ENCODE measurements at places on chromosomes 1 and 21.

GRCh38 chr1:25534410-25534788, 9.0 kb upstream of the LDLRAP1 start:
- H3K4me3 ChIP-seq: no peak overlapping the region
- no peak overlapping the region for H3K27ac ChIP-seq
- DNase-seq: no peak
- H3K27me3 ChIP-seq: peaks cover 17% of the 10 kb centered on the region
- no peaks in the 10 kb centered on the region for H3K4me1 ChIP-seq
- H3K36me3 ChIP-seq: no peaks in the 10 kb centered on the region

DNA sequence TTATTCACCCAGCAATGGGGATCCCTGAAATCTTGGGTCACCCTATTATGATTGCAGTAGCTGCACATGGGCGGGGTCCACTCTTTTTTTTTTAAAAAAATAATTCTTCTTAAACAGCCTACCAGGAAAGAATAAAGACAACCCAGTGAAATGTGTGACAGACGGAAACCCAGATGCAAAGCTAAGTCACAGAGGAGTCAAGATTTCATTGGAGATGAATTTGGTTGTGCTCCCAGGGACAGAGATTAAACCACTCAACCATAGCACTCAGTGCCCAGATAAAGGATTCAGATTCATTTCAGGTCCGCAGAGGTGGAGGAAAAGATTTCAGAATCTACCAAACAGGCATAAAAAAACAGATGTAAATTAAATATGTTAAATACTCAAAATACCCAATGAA, 583.5 kb upstream of the ZP4 start:
- no peaks in the 10 kb centered on the region for H3K36me3 ChIP-seq
- H3K27ac ChIP-seq: no peak overlapping the region
- no peaks in the 10 kb centered on the region for H3K4me1 ChIP-seq
- no peaks in the 10 kb centered on the region for H3K27me3 ChIP-seq
- no peak for DNase-seq

GRCh38 chr1:101089613-101090338, 64.2 kb upstream of the DPH5 start:
- peak overlapping the region; percentile 55 for H3K27ac ChIP-seq
- H3K27me3 ChIP-seq: no peaks in the 10 kb centered on the region
- H3K4me3 ChIP-seq: no peak overlapping the region
- H3K4me1 ChIP-seq: peaks cover 18% of the 10 kb centered on the region

DNA sequence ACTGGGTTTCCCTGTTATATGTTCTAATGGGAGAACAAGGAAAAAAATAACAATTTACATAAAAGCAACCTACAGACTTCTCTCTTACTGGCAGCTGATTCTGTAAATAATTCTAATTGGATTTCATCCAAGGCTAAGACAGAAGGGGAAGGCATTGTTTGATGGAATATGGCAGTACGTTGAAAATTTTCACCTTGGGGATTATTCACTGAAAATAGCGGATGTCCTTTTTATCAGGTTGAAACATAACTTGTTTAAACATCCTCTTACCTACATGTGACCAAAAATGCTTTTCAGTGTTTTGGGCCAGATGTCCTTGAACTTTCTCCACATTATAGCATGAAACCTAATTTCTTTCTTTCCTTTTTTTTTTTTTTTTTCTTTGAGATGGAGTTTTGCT, 24.9 kb downstream of the TSNAX start:
- no peaks in the 10 kb centered on the region for H3K27me3 ChIP-seq
- no peak overlapping the region for H3K27ac ChIP-seq
- H3K4me1 ChIP-seq: peaks cover 19% of the 10 kb centered on the region
- H3K4me3 ChIP-seq: no peak overlapping the region
- no peak for DNase-seq

Measured in activated CD8-positive, alpha-beta memory T cell treated with anti-CD3 and anti-CD28 coated beads, Interleukin-2, amount 10 ng/mL, durations not matched to agents 7 days and 5 days (primary cell).